ENCODE measurements at places on chromosomes 5 and 9.

DNA sequence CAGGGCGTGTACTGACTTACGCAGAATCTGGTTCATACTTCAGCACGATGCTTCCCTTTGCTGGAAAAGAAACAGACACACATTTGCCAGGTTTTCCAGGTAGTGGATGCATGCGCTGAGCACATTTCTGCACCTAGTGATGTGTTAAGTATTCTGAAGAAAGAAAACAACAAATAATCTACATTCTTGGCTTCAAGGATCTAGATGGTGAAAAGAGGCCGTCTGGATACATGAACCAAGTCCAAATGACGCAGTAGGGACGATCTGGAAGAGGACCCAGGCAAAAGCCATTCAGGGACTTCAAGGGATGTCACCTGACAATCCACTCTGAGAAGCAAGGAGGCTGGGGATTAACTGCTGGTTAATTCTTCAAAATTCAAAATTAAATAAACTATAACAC is 30.4 kb downstream of the NSUN2 start:
- no peak for DNase-seq

DNA sequence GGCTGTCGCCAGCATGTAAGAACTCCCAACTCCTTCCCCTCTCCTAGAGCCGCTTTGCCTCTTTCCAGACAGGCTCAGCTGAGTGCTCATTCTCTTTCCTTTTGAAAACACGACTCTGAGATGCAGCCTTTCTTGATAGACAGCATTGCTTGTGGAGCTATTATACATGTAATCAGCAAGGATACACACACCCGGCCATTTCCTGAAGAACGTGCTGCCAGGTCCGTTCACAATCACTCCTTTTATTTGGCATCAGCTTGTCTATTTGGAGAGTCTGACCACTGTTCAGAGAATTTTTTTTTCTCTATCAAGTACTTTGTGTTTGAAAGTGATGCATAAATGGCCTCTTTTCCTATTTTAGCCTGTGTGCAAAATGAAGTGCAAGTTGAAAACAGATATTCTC is 328.7 kb downstream of the MARCHF11 start:
- no peak for DNase-seq

DNA sequence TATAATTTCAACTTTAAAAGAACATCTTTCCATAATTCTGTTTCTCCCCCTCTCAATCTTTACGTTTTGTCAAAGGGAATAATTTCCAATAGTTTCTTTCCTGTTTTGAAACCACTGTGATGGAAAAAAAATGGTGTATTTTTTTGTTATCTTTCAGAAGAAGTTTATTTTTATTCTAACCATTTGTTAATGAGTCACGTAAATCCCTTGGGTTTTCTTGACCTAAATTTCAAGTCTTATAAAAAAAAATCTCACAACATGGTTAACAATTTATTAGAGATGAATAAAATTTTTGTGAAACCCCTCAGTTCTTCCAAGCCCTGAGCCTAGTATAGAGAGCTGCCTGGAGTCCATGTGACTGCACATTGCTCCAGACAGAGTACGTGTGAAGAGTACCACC is 106.1 kb upstream of the FBXL17 start:
- no peak for DNase-seq

DNA sequence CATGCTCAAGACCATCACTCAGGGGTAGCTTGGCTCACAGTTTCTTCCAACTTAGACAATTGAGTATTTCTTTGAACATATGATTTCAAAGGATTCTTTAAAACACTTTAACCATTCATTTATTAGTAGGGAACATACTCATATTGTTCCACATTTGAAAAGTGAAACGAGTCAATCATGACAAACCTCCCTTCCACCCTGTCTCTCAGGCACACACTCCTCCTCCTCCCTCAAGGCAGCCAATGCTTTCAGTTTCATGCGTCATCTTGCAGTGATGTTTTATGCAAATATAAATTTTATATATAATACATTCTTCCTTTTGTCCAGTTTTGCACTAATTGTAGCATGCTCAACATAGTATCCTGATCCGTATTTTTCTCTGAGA is 126.0 kb upstream of the BOD1 start:
- DNase-seq: no peak

DNA sequence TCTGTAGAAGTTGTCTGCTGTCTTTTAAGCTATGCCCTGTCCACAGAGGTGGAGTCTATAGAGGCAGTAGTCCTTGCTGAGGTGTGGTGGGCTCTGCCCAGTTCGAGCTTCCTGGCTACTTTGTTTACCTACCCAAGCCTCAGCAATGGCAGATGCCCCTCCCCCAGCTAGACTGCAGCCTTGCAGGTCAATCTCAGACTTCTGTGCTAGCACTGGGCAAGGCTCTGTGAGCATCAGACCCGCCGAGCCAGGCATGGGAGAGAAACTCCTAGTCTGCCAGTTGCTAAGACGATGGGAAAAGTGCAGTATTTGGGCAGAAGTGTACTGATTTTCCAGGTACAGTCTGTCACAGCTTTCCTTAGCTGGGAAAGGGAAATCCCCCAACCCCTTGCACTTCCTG is 694.1 kb upstream of the CDH6 start:
- DNase-seq: no peak

- DNase-seq: peak; percentile 18
These were observed 293.5 kb downstream of the HINT1 start for GRCh38 chr5:130871346-130872086.

- DNase-seq: no peak
These were observed 9.4 kb downstream of the CCDC180 start for GRCh38 chr9:97316904-97317303.

DNA sequence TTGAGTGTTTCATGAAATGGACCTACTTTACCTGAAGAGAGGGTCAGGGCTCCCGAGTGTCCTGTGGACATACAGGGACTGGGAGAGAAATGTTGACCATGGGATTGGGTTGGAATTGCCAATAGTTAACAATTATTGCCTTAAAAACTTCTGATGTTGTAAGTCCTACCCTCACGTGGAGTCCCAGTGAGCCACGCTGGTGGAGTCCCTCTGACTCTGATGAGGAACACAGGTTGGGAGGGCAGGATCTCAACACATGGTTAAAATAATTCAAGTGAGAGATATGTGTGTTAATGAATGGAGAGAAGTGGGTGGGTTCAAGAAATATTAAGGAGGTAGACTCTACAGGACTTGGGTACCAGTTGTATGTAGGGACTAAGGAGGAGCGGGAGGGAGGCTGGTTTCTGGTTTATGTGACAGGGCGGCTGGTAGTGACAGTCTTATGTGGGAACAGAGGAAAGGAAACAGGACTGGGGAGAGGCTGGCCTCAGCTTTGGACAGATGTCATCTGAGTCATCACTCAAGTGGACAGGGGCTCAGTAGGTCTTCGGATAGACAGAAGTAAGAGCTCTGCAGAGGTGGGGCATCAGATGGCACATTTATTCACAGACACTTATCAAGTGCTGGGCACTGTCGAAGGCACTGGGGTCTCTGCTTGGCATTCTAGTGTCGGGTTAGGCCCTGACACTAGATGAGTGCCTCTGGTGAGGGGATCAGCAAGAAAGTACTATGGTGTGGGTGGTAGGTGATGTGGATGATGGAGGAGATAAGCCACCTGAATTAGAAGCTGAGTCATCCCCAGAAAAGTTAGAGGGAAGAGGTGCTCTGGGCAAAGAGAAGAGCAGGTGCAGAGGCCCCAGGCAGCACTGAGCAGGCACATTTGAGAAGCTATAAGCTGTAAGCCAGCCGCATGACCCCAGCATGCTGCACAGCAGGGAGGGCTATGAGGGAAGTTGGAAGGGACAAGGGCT is 27.2 kb downstream of the MAML1 start:
- DNase-seq: no peak

GRCh38 chr5:61159070-61159469 is 3.2 kb downstream of the SMIM15 start:
- DNase-seq: no peak

- DNase-seq: no peak
These were observed 51.3 kb upstream of the PTGER4 start for GRCh38 chr5:40628407-40628806.

GRCh38 chr9:85630676-85631075 is 111.1 kb downstream of the AGTPBP1 start:
- DNase-seq: no peak

DNA sequence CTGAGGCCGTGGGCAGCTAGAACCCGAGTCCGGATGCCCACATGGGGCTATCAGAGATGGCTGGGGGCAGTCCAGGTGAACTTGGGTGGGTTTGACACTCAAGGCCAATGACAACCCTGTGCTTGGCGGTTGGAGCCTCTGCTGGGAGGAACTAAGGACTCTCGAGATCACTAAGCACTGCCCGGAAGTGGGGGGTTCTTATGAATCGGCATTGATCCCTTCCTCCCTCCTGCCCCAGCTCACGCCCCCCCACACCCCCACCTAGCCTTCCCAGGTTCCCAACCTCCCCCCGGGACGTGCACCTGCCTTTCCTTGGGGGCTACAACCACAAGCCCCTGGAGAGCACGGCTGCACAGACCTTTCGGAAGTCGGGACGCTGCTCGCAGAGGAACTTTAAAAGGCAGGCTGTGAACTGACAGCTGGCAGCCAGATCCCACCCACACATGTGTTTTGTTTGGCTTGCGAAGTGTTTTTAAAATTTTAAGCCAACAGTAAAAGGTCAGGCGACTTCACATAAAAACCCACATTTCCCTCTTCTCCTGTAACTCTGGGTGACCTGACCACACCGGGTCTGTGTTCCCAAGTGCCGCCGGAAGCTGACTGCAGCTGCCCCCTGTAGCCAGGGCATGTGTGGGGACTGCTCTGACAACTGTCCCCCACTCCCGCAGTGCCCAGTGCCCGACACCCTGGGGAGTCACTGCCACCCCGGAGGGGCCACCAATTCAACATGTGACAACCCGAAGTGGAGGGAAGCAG is 5.1 kb upstream of the RALGDS start:
- DNase-seq: peak; percentile 52

GRCh38 chr5:113232221-113232620 is 202.6 kb downstream of the TSSK1B start:
- DNase-seq: no peak

GRCh38 chr5:115553082-115553481 is 8.5 kb upstream of the FEM1C start:
- no peak for DNase-seq

GRCh38 chr9:124427281-124427680 is 12.0 kb upstream of the PSMB7 start:
- no peak for DNase-seq

DNA sequence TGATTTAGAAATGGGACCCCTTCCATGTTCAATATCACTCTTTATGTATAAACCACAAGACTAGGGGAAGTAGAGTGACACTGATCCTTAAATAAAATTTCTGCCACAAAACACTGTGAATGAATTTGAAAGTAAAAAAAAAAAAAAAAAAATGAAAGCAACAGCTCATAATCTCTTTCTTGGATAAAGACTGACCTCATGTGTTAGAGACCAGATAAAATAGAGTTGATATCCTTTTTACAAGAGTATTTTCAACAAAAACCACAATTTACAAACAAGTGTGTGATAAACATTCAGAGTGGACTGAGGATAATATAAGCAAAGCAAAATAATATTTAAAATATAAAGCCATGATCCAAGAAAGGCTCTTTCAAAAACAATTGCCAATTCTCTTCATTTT is 180.2 kb downstream of the FBXL17 start:
- DNase-seq: no peak

DNA sequence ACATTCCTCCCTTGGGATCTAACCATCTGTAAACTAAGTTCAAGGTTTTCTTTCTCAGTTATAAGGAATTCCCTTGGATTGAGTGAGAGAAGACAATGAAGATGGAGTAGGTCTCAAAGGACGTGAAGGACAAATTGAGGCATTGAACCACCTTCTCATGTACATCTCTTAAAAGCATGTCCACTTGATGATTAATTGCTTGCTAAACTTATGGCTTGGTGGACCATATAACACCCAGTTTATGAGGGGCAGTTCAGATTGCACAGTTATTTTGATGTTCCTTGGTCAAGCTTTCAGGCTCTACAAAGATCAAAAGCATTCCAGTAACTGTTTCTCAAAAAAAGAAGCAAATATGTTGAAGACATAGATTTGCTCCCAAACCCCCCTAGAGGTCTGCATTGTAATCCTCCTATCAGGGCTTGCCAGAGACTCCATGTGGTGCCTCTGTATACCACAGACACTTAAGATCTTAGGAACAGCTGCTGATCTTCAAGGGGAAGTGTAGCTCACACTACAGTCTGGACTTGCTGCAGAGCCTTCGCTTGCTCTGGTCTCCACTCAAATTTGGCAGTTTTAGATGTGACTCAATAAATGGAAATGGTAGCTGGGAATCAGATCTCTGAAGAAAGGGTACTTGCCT is 56.9 kb upstream of the ALDH1A1 start:
- DNase-seq: no peak

GRCh38 chr5:174236070-174236469 is 190.6 kb downstream of the NSG2 start:
- no peak for DNase-seq

GRCh38 chr5:170348137-170348633 is 41.0 kb downstream of the KCNMB1 start:
- no peak for DNase-seq

- DNase-seq: no peak
These were observed 563.7 kb upstream of the DAP start for GRCh38 chr5:11324521-11325289.

DNA sequence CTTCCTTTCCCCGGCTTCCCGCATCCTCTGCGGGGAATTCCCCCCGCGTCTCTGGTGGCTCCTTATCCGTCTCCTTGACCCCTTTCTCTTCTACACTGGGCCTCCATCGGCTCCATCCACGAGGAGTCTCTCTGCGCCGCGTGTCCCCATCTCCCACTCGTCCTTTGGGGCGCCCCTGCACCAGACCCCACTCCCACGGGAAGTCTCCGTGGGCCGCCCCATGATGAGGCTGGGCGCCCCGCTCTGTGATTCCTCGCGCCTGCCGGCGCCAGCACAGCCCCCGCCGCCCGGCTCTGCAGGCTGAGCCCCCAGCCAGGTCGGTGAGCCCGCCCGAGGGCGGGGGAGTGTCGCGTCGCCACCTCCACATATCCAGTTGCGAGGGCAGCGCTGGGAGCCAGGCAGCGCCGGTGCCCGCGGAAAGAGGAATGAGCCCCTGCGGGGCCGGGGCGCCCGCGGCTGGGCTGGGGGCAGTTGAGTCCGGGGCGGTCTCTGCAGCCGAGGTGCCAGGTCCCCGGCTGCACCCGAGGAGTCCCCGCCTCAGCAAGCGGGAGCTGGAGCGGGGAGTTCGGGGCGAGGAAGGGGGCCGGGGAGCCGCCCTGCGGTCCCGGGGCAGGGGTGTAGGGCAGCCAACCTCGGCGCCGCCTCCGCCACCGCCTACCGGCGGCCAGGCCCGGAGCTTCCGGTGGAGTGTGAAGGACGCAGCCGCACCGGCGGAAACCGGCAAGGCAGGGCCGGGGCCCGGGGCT is 2.1 kb upstream of the TRAF1 start:
- peak; percentile 77 for DNase-seq

DNA sequence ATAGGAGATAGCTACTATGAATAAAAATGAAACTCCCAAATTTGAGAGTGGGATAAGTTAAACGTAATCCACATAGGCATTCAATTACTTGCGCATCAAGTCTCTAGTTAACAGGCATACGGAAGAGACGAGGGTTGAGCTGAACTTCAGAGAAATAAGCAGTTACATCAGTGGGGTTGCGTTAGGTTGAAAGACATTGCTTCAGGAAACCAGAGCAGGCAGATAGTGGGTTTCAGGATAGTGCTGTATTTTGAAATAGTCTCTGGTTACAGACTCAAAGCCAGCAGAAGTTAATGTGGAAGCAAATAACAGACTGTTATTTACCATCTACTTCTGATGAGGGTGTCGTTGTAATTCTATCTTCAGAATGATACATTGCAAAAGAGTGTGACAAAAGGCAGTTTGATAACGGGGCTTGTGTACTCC is 533.4 kb downstream of the PDE4D start:
- no peak for DNase-seq
